ENCODE measurements at places on chromosomes 12 and 14. TPM values are rescaled to one million over a fixed set of nuclear protein-coding genes. Genes with fewer than 3 reads are reported as not detected.
A peak's percentile ranks its signal among the peaks of the same experiment; 100 is the strongest.

DNA sequence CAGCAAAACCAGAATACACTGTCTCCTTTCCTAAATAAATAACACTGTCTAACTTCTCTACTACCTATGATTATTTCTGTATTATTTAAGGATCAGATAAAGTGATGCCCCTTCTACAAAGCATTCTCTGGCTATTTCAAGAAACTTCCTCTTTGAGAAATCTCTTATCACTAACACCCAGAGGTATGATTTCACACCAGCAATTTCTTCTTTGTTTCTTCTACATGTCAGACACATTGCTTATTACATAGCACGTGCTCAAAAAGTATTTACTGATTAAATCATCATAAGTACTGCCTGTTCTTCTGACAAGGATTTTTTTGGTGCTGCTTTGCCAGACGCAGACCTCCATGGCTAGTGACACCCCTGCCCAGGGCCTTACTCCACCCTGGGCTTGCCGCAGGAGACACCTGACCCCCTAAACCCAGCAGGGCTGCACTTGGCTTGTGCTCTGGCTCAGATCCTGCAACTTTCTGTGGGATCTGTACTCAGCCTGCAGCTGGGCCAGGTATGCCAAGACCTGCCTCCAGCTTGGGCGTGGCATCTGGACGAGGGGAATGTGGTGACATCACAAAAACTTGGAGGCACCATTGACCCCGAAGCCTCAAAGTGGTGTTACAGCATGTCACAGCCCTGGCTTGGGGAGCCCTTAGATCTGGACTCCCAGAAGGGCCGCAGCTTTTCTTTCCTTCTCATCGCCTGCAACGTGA, 15.4 kb upstream of the HIGD1C start:
- no peaks in the 10 kb centered on the region for H3K36me3 ChIP-seq
- DNase-seq = no peak
- H3K4me1 ChIP-seq = peaks cover 25% of the 10 kb centered on the region
- no peaks in the 10 kb centered on the region for H3K27me3 ChIP-seq

SLC5A8 gene
- 0.07 TPM for total RNA-seq

GRCh38 chr12:111412007-111412829, 6.5 kb downstream of the SH2B3 start:
- H3K4me3 ChIP-seq = peak overlapping the region; percentile 11
- H3K27ac ChIP-seq = peak overlapping the region; percentile 58
- peak; percentile 63 for DNase-seq

DNA sequence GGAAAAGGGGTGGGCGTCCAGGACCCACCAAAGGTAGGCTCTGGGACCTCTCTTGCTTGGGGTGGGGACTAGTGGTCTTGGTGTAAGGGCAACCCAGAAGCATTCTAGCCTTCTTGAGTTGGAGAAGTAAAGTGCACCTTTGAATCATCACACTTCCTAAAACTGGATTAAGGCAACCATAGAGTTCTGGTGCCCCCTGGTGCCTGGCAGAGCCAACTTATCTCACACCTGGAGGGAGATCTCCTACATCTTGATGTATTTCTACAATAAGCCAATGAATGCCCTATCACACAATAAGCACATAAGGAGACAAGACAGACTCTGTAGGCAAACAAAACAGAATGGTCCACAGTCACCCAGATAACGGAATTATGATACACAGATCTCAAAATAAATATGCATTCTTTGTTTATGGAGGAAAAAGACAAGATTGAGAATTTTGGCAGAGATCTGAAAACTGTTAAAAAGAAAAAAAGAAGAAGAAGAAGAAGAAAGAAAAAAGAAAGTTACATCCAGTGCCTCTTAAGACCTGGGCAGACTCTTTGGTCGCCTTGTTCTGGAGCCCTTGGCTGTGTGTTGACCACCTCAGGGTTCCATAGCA, 95.9 kb upstream of the PPP2R5C start:
- no peak overlapping the region for H3K4me3 ChIP-seq
- H3K27me3 ChIP-seq = peaks cover 33% of the 10 kb centered on the region
- no peaks in the 10 kb centered on the region for H3K4me1 ChIP-seq
- H3K27ac ChIP-seq = no peak overlapping the region

GRCh38 chr12:29559198-29559597, 61.7 kb upstream of the OVCH1 start:
- H3K4me1 ChIP-seq = peaks cover 47% of the 10 kb centered on the region
- H3K27me3 ChIP-seq = peaks cover 6% of the 10 kb centered on the region
- no peak overlapping the region for H3K4me3 ChIP-seq
- H3K36me3 ChIP-seq = peaks cover 16% of the 10 kb centered on the region

GRCh38 chr12:26870491-26871419, 37.8 kb upstream of the ITPR2 start:
- no peaks in the 10 kb centered on the region for H3K36me3 ChIP-seq
- no peaks in the 10 kb centered on the region for H3K27me3 ChIP-seq
- no peaks in the 10 kb centered on the region for H3K4me1 ChIP-seq
- H3K27ac ChIP-seq = no peak overlapping the region
- H3K4me3 ChIP-seq = no peak overlapping the region
- no peak for DNase-seq

GPR132 gene
- 0.09 TPM for total RNA-seq

PRKCH gene
- 8.7 TPM for total RNA-seq

PPP1R36 gene
- total RNA-seq = 0.55 TPM

DNA sequence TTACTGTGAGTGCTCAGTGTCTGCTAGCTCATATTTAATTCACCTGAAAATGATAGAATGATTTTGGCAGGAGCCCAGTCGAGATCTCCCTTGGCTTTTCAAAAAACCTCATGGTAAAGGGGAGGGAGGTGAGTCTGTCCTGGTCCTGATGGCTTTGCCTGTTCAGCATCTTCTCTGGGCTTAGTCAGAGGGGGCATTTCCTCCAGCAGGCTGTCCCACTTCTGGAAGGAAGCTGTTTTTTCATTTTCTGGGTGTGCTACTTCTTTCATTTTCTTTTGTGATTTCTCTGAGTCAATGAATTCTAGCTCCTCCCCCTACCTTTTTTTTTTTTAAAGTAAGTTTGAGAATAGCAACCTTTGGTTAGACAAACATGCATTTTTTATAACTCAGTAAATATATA, 58.8 kb downstream of the TMX1 start:
- H3K36me3 ChIP-seq = no peaks in the 10 kb centered on the region
- peaks cover 11% of the 10 kb centered on the region for H3K4me1 ChIP-seq
- no peak overlapping the region for H3K4me3 ChIP-seq
- no peaks in the 10 kb centered on the region for H3K27me3 ChIP-seq
- no peak overlapping the region for H3K27ac ChIP-seq
- no peak for DNase-seq

GRCh38 chr14:87142551-87143211, 850.3 kb downstream of the GALC start:
- H3K4me1 ChIP-seq = peaks cover 13% of the 10 kb centered on the region
- H3K27me3 ChIP-seq = peaks cover 53% of the 10 kb centered on the region
- no peaks in the 10 kb centered on the region for H3K36me3 ChIP-seq
- H3K27ac ChIP-seq = no peak overlapping the region
- H3K4me3 ChIP-seq = no peak overlapping the region

- H3K4me3 ChIP-seq = no peak overlapping the region
- H3K27ac ChIP-seq = no peak overlapping the region
- peaks cover 10% of the 10 kb centered on the region for H3K36me3 ChIP-seq
- DNase-seq = no peak
- peaks cover 13% of the 10 kb centered on the region for H3K4me1 ChIP-seq
These were observed 207.9 kb downstream of the BMP4 start for GRCh38 chr14:53748691-53749090.

GRCh38 chr14:97491697-97492096, 694.5 kb downstream of the VRK1 start:
- no peaks in the 10 kb centered on the region for H3K36me3 ChIP-seq
- H3K4me1 ChIP-seq = peaks cover 14% of the 10 kb centered on the region
- H3K27ac ChIP-seq = no peak overlapping the region
- DNase-seq = no peak

- no peak for DNase-seq
- no peaks in the 10 kb centered on the region for H3K36me3 ChIP-seq
- H3K4me3 ChIP-seq = no peak overlapping the region
- 0 out of 2 replicates have a peak overlapping the region, but pooled peaks have one; percentile 16 for H3K27ac ChIP-seq
- no peaks in the 10 kb centered on the region for H3K27me3 ChIP-seq
These were observed 137.6 kb downstream of the VRK1 start for GRCh38 chr14:96934638-96935330.

- H3K27me3 ChIP-seq = no peaks in the 10 kb centered on the region
- H3K27ac ChIP-seq = no peak overlapping the region
- H3K4me1 ChIP-seq = no peaks in the 10 kb centered on the region
- H3K4me3 ChIP-seq = no peak overlapping the region
These were observed 225.5 kb upstream of the PRICKLE1 start for GRCh38 chr12:42815068-42815467.

DLGAP5 gene
- 141 TPM for total RNA-seq

- DNase-seq = no peak
- H3K4me1 ChIP-seq = peaks cover 44% of the 10 kb centered on the region
- H3K36me3 ChIP-seq = no peaks in the 10 kb centered on the region
- no peak overlapping the region for H3K27ac ChIP-seq
These were observed 2.7 kb downstream of the APOLD1 start for GRCh38 chr12:12788131-12788530.

DNA sequence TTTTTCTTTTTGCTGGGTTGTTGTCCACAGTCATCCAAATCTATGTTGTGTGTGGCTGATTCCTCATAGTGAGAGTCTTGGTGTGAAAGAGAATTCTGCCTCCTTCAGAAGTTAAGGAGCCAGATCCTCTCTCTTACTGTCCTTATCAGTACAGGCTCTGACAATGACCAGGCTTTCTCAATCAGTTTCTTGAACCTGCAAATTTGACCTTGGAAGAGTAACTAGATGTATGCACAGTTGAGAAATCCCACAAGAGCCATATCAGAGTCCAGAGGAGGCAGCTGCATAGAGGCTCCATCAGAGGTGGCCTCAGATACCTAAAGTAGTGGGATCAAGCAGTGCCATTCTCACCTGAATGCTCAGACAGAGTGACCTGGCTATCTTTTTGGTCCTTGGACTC, 5.5 kb upstream of the GALC start:
- H3K36me3 ChIP-seq = no peaks in the 10 kb centered on the region
- no peak overlapping the region for H3K4me3 ChIP-seq
- no peaks in the 10 kb centered on the region for H3K27me3 ChIP-seq
- H3K27ac ChIP-seq = no peak overlapping the region
- no peak for DNase-seq
- peaks cover 13% of the 10 kb centered on the region for H3K4me1 ChIP-seq

- H3K27me3 ChIP-seq = no peaks in the 10 kb centered on the region
- DNase-seq = no peak
- no peaks in the 10 kb centered on the region for H3K4me1 ChIP-seq
- H3K27ac ChIP-seq = 0 out of 2 replicates have a peak overlapping the region, but pooled peaks have one; percentile 15
These were observed 44.4 kb upstream of the KCNK13 start for GRCh38 chr14:90017371-90017770.

KIF5A gene
- total RNA-seq = 16.1 TPM

- H3K4me1 ChIP-seq = 0 out of 2 replicates have a peak, but pooled peaks cover 3% of the 10 kb centered on the region
- no peak for DNase-seq
- H3K27ac ChIP-seq = no peak overlapping the region
- no peak overlapping the region for H3K4me3 ChIP-seq
These were observed 162.1 kb upstream of the AVPR1A start for GRCh38 chr12:63313139-63313538.

All from WTC11 (cell line).